ENCODE measurements at places on chromosomes 12 and 14.

GRCh38 chr14:53167602-53168328, 14.6 kb upstream of the DDHD1 start:
- no peak for DNase-seq

DNA sequence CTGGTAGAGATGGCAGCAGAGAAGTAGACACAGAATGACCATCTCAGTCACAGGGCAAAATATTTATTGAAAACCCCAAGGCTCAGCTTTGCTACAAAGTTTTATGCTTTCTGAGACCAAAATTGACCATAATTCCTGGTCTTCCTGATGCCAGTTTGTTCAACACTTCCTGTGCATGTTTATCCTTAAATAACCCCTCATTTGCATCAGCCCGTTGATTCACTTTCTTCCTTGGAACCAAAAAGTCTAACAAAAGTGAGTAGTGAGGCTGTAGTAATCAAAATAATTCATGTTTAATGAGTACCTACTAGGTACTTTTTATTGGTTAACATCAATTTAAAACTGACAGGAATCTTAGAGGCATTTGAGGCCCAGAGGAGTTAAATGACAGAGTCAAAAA, 51.7 kb downstream of the TRHDE start:
- DNase-seq, result no peak

DNA sequence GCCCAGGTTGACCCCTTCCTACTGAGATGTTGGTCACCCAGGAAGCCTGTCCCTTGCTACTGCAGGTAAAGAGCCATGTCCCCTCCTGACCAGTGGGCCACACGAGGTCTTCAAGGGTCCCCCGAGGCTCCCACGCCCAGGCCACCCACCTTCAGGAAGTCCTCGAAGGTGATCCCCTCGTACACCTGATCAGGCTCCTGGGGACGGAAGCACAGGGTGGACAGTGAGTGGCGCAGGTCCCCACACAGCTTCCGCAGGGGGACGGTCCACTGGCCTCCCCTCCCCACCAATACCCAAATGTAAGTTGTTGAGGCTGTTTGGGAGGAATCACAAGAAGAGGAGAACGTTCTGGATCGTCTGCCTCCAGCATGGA, 57.4 kb downstream of the TESC start:
- DNase-seq, result no peak

DNA sequence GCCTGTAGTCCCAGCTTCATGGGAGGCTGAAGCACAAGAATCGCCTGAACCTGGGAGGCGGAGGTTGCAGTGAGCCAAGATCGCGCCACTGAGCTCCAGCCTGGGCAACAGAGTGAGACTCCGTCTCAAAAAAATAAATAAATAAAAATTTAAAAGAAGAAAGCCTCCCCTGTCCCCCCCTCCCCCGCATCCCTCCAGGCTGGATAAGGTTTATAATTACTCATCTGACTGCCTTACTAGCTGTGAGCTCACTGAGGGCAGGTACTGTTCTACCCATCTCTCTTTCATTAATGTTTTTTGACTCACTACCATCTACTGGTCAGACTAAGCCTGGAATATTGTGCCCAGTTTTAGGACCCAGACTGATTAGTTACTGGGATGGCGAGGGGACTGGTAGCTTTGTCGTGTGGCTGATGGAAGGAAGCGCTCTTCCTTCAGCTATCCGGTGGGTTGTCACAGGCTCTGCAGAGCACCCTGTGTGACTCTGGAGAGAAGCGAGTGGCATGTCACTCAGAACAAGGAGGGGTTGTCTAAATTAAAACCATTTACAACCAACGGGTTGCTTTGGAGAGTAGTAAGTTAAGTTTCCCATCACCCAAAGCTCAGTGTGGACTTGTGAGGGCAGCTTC, 16.9 kb downstream of the EVL start:
- no peak for DNase-seq

DNA sequence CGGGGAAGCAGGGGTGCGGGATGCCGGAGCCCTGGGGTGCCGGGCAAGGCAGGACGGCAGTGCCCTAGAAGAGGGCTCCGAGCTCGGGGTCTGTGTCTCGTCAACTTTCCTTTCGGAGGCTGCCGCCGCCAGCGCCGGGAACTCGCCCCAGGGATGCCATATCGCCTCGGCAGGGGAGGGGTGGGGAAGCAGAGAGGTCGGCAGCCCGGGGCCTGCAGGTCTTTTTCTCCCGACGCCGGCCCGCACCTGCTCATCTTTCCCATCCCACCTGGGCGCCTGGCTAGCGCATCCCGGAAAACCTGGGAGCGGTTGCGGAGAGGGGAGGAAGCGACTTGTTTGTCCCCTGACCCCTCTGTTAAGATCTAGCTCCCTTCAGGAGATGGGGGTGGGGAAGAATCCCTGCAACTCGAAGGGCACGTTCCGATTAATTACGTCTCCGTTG, 547 bp downstream of the CNTN1 start:
- DNase-seq, result peak; percentile 36

GRCh38 chr14:39015360-39015961, 87.6 kb downstream of the SEC23A start:
- DNase-seq, result peak; percentile 17

- no peak for DNase-seq
Measured at GRCh38 chr14:89461256-89461655, 44.2 kb upstream of the FOXN3 start.

GRCh38 chr12:119679490-119679889, 11.6 kb downstream of the PRKAB1 start:
- DNase-seq, result no peak

Data from SJSA1 (cell line).